Activated T-cell treated with anti-CD3 and anti-CD28 coated beads, Interleukin-2, amount 50 U/mL, for 72 hours (primary cell): ENCODE measurements at places on chromosomes 7 and 10. TPM values are rescaled to one million over a fixed set of nuclear protein-coding genes. Genes with fewer than 3 reads are reported as not detected.

DNA sequence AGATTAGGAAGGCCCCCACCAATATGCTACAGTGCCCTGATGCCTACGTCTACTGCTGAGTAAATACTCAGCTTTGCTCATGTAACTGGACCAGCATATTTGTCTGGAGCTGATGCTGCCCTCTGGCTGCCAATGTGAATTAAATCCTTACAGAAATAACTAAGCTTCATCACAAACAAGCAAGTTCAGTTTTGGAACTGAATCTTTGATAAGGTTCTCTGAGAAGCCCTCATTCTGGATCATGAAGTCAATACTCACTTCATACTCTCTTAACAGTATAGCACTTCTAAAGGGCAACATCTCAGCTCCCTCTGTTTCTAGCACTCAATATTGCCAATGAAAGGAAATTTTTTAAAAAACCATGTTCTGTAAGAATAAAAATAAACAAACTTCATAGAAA is 246.7 kb downstream of the ETV1 start:
- no peaks in the 10 kb centered on the region for H3K36me3 ChIP-seq
- no peak overlapping the region for H3K27ac ChIP-seq
- no peak overlapping the region for H3K4me3 ChIP-seq

GRCh38 chr7:22853674-22854157 is 31.1 kb upstream of the TOMM7 start:
- peaks cover 2% of the 10 kb centered on the region for H3K36me3 ChIP-seq
- peak overlapping the region; percentile 88 for H3K4me3 ChIP-seq
- peak; percentile 68 for DNase-seq
- no peaks in the 10 kb centered on the region for H3K27me3 ChIP-seq
- peaks cover 36% of the 10 kb centered on the region for H3K4me1 ChIP-seq

GRCh38 chr7:41164440-41164839 is 538.5 kb downstream of the INHBA start:
- H3K4me1 ChIP-seq: no peaks in the 10 kb centered on the region
- no peak for DNase-seq
- no peaks in the 10 kb centered on the region for H3K27me3 ChIP-seq
- no peaks in the 10 kb centered on the region for H3K36me3 ChIP-seq

GRCh38 chr10:5812283-5813090 is 747 bp downstream of the GDI2 start:
- DNase-seq: peak; percentile 59
- peak overlapping the region; percentile 91 for H3K4me3 ChIP-seq
- H3K27me3 ChIP-seq: no peaks in the 10 kb centered on the region
- H3K36me3 ChIP-seq: peaks cover 7% of the 10 kb centered on the region

DNA sequence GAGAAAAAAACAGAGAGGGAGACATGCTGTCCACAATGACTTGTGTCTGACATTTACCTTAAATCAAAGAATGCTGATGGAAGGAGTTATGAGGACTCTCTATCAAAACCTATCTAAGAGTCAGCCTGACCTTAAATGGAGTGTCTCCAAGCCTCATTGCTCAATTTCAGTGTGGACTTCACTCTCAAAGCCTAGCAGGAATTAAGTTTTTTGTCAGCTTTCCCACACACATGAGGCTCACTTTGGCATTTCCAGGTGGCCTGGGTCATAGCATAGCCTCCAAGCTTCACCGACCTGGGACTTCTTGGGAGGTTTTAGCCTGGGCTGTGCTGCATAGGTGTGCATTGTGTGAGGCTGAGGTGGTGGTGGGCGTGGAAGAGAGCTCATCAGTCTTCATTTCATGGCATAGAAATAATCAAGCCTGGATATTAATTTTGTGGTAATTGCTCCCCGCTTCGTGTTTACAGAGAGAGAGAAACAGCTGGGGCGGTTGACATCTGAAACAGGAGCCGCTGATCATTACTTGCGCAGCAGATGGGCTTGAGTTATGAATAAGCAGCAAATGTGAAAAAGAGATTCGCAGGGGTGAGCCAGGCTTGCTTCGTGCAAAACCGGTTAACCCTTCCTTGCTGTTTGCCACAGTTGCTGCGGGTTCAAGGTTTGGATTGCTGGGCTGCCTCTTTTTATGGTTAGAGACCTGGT is 647.8 kb downstream of the INHBA start:
- H3K4me1 ChIP-seq: no peaks in the 10 kb centered on the region
- peaks cover 2% of the 10 kb centered on the region for H3K36me3 ChIP-seq
- no peak for DNase-seq
- H3K27me3 ChIP-seq: no peaks in the 10 kb centered on the region
- no peak overlapping the region for H3K4me3 ChIP-seq

DNA sequence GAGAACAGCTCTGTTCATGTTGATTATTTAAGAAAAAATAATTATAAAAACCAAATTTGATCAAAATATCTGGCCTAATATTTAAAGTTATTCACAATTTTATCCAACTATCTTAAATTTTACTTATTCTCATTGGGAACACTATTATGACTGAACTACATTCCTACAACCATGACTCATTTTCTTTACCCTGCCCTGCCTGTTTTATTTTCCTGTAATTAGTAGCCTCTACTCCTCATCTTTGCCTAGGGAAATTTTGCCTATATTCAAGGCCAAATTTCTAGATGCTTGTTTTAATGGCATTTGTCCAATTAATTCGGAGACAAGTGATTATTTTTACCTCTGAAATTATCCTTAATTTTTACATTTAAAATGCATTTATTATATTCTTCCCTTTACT is 289.7 kb upstream of the TMEM229A start:
- H3K36me3 ChIP-seq: no peaks in the 10 kb centered on the region
- H3K4me1 ChIP-seq: no peaks in the 10 kb centered on the region
- no peak overlapping the region for H3K4me3 ChIP-seq
- DNase-seq: no peak
- no peak overlapping the region for H3K27ac ChIP-seq
- no peaks in the 10 kb centered on the region for H3K27me3 ChIP-seq

DNA sequence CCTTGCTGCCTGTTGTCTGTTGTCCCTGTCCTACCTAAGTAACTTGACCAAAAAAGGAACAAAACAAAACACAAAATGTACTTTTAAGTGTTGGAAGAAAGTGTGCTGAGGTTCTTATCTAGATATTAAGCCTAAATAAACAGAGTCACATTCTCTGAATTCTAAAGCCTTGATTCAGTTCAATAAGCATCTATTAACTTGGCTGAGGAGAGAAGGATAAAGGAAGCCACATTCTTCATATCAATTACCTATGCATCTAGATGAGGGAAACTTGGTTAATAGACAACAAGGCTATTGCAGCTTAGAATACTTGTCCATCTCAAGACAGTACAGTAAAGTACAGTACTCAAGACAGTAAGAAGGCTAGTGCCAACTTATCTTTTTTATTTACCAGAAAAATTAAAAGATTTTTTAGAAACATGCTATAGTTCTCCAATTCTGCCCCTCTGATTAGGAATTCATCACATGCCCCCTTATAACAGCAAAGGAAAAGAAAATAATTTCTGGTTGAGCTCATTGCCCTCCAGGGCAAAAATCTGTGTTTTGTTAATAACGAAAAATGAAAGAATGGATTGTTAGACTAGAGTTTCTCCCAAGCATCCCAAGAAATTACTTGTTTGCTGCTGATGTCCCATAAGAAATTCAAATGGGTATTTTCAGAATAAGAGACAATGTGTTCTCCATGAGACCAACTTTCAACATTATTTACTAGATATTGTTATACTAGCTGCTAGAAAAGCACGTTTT is 546.5 kb upstream of the SEMA3D start:
- no peaks in the 10 kb centered on the region for H3K36me3 ChIP-seq
- H3K27me3 ChIP-seq: no peaks in the 10 kb centered on the region
- H3K4me3 ChIP-seq: no peak overlapping the region
- H3K4me1 ChIP-seq: no peaks in the 10 kb centered on the region
- no peak overlapping the region for H3K27ac ChIP-seq

GRCh38 chr10:85235258-85235657 is 906.9 kb downstream of the CCSER2 start:
- no peaks in the 10 kb centered on the region for H3K4me1 ChIP-seq
- no peak overlapping the region for H3K4me3 ChIP-seq
- no peaks in the 10 kb centered on the region for H3K27me3 ChIP-seq
- no peaks in the 10 kb centered on the region for H3K36me3 ChIP-seq
- no peak for DNase-seq

- H3K4me3 ChIP-seq: no peak overlapping the region
- no peaks in the 10 kb centered on the region for H3K36me3 ChIP-seq
- peaks cover 19% of the 10 kb centered on the region for H3K27me3 ChIP-seq
- no peaks in the 10 kb centered on the region for H3K4me1 ChIP-seq
- no peak for DNase-seq
These were observed 200.3 kb upstream of the SVIL start for GRCh38 chr10:29835055-29835454.

DNA sequence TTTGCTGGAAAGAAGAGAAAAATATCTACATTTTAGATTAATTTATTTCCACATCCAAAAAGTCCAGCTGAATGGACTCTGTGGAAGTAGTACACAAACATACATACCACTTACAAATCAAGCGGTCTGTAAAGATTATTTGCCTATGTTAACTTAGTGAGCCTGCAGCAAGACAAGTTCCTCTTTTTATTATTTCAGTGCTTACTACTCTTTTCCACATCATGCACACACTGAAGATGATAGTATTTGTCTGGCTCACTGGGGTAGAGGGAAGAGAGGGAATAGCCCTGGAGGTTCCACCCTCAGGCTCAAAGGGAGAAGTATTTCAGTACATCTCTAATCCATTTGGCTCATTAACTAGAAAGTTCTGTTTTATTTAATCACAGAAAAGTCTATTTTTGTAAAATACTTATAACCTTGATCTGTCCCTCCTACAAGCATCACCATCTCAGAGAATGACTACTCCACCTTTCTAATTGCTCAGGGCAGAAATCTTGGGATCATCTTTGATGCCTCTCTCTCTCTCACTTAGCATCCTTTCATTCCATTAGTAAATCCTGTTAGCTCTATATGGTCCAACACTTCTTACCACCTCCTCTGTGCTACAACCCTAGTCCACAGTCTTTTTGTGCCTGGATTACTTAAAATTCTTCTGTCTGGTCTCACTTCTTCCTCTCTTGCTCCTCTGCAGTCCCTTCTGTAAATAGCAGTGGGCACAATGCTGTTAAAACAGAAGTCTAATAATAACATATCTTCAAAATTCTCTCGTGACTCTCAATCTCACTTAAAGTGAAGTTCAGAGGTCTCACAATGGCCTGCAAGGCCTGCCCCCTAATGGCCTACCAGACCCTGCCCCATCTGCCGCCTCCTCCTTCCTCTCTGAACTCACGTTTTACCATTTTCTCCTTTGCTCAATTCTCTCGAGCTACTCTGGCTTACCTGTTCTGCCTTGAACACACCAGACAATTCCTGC is 64.3 kb upstream of the CCDC6 start:
- H3K27ac ChIP-seq: no peak overlapping the region
- DNase-seq: no peak

DNA sequence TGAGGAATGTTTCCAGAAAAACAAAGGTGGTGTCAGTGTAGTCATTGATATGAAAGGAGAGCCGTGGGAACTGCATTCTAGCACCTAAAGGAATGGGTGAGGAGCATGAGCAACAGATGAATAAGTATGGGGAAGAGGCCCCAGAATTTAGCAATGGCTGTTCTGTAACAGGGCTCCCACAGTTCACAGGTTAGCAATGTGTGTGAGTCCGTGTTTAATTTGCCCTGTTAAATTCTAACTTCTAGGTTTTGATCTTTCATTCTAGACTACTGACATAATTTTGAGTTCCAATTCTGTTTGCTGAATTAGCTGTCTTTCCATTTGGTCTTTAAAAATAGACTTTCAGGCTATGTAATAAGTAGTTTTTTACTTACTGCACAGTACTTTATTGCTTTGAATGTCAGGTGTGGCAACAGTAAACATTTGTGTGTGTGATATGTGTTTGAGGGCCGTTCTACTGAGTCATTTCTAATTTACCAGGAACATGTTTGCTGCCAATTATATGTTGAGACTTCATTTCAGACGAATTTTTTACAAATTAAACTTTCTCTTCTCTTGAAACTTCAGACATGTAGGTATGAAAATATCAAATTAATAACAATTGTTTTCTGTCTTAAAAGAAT is 8.8 kb downstream of the STK17A start:
- peaks cover 3% of the 10 kb centered on the region for H3K36me3 ChIP-seq
- peak overlapping the region; percentile 60 for H3K4me3 ChIP-seq
- peaks cover 95% of the 10 kb centered on the region for H3K4me1 ChIP-seq
- no peak for DNase-seq
- H3K27ac ChIP-seq: peak overlapping the region; percentile 94
- no peaks in the 10 kb centered on the region for H3K27me3 ChIP-seq

DNA sequence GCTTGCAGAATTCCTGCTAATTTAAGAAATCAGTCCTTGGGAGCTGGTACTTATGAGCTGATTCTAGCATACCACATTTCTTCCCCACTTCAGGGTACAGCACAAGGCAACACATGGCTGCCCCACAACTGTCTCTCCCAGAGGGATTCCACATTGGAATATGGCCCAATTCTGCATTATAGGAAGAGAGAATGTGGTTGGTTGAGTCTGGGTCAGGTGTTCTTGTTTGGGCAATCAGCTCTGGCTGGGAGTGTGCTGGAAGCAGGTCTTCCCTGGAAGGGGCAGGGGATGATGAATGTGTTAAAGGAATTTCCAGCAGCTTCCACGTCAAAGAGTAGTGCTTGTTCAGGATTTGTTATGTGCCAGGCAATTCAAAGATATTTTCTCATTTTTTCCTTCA is 95.7 kb downstream of the BUB3 start:
- H3K36me3 ChIP-seq: no peaks in the 10 kb centered on the region
- H3K4me1 ChIP-seq: peaks cover 4% of the 10 kb centered on the region
- DNase-seq: no peak
- no peak overlapping the region for H3K27ac ChIP-seq
- H3K27me3 ChIP-seq: no peaks in the 10 kb centered on the region

- peaks cover 74% of the 10 kb centered on the region for H3K4me1 ChIP-seq
- H3K27me3 ChIP-seq: no peaks in the 10 kb centered on the region
- DNase-seq: no peak
- H3K27ac ChIP-seq: peak overlapping the region; percentile 100
These were observed 4.1 kb downstream of the KLF6 start for GRCh38 chr10:3780771-3781467.

DNA sequence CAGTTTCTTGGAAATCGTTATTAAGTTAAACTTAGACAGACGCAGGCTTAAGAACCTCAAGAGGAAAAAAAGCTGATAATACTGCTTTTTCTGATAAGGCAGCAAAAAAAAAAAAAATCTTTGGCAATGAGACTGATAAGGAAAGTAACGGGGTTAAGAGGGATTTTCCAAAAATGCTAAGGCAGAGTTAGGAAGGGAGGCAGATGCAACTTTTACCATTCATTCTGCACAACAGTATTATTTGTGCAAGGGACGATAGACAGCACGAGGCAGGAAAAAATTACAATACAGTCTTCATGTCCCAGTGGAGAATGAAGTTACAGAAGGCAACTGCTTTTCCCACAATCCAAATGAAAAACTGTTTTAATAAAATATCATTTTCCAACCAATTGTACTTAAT is 194.0 kb downstream of the DOCK4 start:
- no peak for DNase-seq
- H3K4me3 ChIP-seq: no peak overlapping the region
- peaks cover 7% of the 10 kb centered on the region for H3K4me1 ChIP-seq
- no peaks in the 10 kb centered on the region for H3K36me3 ChIP-seq

- no peaks in the 10 kb centered on the region for H3K36me3 ChIP-seq
- no peak for DNase-seq
- H3K4me3 ChIP-seq: no peak overlapping the region
- H3K27me3 ChIP-seq: no peaks in the 10 kb centered on the region
- H3K4me1 ChIP-seq: no peaks in the 10 kb centered on the region
These were observed 132.6 kb downstream of the AKR1D1 start for GRCh38 chr7:138208864-138209263.

- H3K27me3 ChIP-seq: no peaks in the 10 kb centered on the region
- peaks cover 50% of the 10 kb centered on the region for H3K4me1 ChIP-seq
- no peaks in the 10 kb centered on the region for H3K36me3 ChIP-seq
- H3K27ac ChIP-seq: peak overlapping the region; percentile 100
These were observed 83.4 kb upstream of the SMNDC1 start for GRCh38 chr10:110387983-110388686.

Gene PTN
- total RNA-seq: not detected

Gene ZNF282
- 161 TPM for total RNA-seq

Gene PNLIP
- not detected for total RNA-seq

Gene PRKG1
- not detected for total RNA-seq

Gene TSPAN12
- not detected for total RNA-seq

Gene TET1
- 0.69 TPM for total RNA-seq
